Renal cortex interstitium (tissue), 15 donors: ENCODE measurements at places on chromosomes 7 and 10.
A peak's percentile ranks its signal among the peaks of the same experiment; 100 is the strongest.

DNA sequence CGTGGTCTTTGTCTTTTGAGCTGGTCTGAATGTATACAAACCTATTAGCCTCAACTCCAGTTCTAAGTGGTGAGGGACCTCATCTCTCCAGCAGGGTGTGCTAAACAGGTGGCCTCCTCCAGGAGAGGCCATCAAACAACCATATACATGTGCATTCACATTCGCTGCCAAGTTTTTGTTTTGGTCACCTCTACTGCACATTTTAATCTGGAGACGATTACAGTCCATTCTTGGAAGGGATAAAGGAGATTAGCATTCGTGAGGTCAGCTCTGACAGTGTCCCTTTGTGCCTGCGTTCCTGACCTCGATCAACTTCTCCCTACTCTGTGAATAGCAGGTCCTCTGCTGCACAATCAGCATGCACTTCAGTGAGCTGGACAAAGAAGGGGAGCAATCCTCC, 60.8 kb downstream of the RHOBTB1 start:
- no peak for DNase-seq

DNA sequence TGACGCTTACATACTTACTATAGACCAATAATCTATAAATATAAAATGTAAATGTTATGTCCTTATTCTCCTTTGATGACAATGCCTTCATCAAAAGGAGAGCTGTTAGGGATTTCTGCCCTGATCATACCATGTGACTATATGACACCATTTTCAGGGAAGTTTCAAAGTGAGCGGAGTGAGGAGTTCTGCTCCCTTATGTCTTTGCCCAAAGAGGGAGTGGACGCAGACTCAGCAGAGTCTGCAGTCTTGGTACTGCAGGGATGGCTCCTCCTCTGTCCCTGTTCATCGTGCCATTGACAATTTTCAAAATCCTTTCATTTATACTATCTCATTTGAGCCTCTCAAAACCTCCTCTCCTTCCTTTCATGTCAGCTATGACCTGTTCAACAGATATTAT, 27.9 kb downstream of the HYAL4 start:
- DNase-seq = no peak

DNA sequence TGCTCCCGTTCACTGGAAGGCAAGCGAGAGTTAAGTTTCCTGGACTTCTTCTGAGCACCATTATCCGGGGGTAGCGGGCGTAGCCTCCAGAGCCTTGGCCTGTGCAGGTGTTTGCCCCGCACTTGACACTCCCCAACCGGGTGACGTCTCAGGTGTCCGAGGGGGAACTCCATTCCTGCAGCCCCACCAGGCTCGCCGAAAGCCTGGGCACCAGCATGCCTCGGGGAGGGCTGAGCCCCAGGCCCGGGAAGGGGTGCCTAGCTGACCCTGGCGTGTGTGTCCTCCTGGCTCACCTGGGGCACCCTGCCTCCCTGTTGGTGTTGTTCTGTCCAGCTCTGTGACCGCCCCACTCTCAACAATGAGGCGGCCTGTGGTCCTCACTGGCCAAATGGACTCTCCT, 109.4 kb upstream of the GPR26 start:
- no peak for DNase-seq

GRCh38 chr7:113289140-113289740, 170.9 kb upstream of the SMIM30 start:
- no peak for DNase-seq

GRCh38 chr7:26485367-26485934, 193.8 kb downstream of the SNX10 start:
- peak; percentile 54 for DNase-seq

- DNase-seq = no peak
Observed at GRCh38 chr10:21889477-21890275, 113.9 kb downstream of the DNAJC1 start.

- no peak for DNase-seq
Observed at GRCh38 chr7:7869036-7869435, 99.6 kb upstream of the GLCCI1 start.

- DNase-seq = no peak
Observed at GRCh38 chr7:29331163-29331562, 136.6 kb downstream of the CHN2 start.

GRCh38 chr7:44634187-44634838, 27.9 kb downstream of the OGDH start:
- no peak for DNase-seq

- no peak for DNase-seq
Observed at GRCh38 chr10:6077071-6077675, 11.7 kb upstream of the RBM17 start.

- no peak for DNase-seq
Observed at GRCh38 chr7:70352088-70352487, 753.8 kb downstream of the AUTS2 start.
